Hippocampal formation (tissue), 2 donors: ENCODE measurements at places on chromosomes 13 and 19.

GRCh38 chr13:41740479-41740878, 220.4 kb downstream of the VWA8 start:
- no peak for DNase-seq

DNA sequence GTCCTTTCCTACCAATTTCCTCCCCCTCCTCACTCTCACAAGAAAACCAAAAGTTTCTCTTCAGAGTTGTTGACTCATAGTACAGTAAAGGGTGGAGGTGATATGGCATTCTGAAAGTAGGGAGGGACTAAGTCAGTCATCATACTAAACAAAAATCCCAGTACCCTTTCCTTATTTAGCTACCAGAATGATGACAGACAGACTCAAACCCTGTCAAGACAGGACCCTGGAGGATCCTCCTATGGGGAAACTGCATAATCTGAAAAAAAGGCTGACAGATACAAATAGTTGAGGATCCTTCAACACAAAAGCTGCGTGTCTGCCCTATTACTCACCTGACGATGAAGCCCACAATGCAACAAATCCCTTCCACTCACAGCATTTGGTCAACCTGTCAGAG, 55.5 kb downstream of the CYSLTR2 start:
- no peak for DNase-seq

- no peak for DNase-seq
Observed at GRCh38 chr13:90455823-90456222, 891.7 kb upstream of the MIR17HG start.

DNA sequence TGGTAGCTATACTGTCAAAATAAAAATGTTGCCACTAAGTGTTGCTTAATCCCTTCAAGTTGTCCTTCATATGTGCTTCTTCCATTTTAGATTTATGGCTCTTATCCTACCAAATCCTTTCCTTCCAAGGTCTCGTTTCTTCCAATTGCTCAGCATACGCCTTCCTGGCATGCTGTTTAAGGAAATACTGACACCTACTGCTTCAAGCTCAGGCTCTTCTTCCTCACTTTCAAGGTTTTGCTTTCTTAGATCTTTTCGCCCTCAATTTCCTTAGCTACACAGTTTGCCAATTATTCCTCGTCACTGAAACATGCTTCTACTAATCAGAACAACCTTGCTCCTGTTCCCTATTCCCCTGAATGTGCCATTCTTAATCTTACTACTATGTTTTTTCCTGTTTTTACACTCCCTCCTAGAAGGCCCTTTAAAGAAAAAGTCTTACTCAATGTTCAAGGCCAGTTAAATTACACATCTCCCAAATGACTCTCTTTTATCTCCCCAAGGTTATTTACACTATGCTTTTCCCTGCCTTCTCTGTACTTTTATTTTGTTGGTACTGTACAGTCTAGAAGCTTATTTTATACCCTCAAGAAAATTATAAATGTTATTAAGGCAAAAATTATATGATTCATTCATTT, 343.1 kb downstream of the MZT1 start:
- DNase-seq, result no peak

DNA sequence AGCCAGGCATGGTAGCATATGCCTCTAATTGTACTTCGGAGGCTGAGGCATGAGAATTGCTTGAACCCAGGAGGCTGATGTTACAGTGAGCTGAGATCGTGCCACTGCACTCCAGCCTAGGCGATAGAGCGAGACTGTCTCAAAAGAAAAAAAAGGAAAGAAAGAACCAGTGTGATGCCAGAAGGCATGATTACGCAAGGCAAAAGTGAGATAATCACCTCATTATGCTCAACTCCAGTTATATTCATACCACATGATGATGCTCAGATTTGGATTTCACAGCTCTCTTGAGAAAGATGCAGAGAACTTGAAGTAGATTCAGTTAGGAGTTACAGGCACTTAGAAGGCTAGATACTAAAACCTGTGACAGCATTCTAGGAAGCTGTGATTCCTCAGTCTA, 21.8 kb downstream of the RCBTB1 start:
- no peak for DNase-seq

DNA sequence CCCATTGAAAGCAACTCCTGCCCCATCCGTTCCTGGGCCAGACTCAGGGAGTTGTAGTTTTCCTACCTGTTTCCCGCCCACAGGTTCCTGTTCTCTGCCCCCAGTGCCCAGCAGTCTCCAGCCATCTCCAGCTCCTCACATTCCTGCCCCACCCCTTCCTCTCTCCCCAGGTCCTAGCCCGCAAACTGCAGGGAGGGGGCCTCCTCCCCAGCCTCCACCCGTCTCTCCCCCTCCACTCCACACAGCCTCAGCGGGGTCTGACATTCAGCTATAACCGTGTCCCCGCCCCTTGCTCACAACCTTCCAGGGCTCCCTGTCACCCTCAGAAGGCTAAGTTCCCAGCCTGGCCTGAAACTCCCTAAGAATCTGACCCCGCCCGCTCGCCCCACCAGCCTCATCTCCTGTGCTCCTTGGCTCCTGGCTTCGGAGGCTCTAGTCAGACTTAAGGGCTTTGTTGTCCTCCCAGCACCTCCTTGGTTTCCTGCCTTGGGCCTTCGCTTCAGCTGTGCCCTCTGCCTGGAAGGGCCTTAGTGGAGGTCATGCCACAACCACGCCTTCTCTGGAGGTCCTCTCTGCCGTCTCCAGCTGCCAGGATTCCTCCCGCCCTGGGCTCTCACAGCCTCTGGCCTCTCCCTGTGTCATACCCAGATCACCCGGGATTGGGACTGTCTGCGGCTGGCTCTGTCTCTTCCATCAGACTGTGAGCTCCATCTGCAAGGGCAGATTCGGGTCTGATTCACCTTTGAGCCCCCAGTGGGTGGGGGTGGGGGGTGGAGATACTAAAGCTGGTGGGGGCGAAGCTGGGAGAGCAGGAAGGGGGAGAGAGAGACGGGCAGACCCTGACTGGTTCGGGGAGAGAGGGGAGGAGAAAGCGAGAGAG, 5.1 kb upstream of the SPACA6 start:
- DNase-seq, result peak; percentile 40

DNA sequence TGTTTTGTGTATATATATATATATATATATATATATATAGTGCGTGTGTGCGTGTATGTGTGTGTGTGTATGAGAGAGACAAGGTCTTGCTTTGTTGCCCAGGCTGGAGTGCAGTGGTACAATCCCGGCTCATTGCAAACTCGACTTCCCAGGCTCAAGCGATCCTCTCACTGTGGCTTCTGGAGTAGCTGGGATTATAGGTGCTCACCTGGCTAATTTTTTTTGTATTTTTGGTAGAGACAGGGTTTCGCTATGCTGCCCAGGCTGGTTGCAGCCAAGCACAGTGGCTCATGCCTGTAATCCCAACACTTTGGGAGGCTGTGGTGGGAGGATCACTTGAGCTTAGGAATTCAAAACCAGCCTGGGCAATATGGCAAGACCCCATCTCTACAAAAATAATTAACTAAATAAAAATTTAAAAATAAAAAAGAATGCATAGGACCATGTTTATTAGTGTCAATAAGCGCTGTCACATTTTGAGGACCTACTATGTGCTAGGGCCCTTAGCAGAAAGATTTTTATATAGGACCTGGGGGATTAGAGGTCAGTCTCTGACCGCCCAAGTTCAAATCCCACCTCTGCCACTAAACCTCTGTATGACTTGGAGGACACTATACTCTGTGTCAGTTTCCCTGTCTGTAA, 1.8 kb downstream of the PVR start:
- DNase-seq, result no peak

- no peak for DNase-seq
Observed at GRCh38 chr19:51467864-51468544, 9.8 kb upstream of the SIGLEC8 start.

GRCh38 chr19:8487137-8487851, 15.1 kb downstream of the PRAM1 start:
- peak; percentile 27 for DNase-seq

DNA sequence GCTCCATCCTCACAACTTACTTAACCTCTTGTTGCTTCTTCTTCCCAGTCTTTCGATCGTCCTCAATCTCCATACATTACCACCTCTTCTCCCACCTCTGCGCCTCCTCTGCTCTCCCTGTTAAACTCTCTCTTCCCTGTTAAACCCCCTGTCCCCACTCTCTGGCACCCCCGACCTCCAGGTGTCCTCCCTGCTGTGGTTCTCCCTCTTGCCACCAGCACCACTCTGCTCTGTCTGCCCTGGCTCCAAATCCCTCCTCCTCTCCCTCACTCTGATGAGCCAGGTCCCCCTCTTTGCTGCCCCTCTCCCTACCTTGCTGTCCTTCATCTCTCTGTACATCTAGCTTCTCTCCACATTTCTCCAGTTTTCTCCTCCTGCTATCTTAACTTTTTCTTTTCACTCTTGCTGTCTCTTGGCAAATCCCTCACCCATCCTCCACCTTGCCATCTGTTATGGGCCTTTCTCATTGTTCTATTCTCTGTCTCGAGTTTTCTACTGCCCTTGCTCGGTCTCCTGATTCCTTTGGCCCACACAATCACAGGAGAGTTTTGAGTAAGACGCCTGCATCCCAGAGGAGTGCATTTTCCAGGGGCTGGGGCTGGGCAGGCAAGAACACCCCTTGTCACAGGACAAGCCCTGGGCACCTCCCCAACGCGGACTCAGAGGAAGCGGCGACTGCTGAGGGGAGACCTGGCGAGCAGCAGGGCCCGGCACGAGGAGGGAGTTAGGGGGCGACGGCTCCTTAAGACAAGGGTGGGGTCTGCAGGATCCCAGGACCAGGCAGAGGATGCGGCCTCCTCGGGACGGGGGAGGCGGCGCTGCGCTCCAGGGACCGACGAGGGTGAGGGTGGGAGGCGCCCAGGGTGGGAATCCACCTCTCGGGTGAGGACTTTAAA, 21.4 kb upstream of the ERVV-1 start:
- no peak for DNase-seq

DNA sequence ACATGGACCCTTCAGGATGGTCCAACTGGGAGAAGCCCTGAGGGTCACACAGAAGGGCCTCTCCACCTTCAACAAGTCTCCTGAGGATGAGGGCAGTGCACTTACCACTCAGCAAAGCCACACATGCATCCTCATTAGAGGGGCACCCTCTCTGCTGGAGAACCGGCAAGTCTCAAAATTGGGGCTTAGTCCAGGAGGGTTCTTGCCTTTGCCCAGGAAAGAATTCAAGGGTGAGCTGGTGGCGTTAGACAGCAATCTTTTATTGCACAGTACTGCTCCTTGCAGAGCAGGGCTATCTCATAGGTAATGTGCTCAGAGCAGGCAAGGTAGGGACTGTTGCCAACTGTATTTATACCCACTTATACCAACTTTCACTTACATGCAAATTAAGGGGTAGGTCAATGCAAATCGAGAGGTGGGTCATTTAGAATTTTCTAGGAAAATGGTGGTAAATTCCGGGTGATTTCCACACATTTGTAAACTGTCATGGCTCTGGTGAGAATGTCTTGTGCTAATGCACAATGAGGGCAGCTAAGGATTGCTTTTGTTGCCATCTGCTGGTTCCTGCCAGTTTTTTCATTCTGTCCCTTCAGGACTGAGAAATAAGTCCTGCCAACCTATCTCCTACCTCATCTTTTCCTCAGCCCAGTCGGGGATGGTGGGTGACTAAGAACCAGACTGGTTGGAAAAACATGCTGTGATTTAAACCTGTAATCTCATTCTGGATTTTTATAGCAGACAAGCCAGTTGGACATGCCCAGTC, 27.8 kb upstream of the IGSF23 start:
- DNase-seq, result no peak

- no peak for DNase-seq
Observed at GRCh38 chr13:94758436-94758960, 46.2 kb upstream of the SOX21 start.

GRCh38 chr19:45952686-45953505, 20.8 kb downstream of the NOVA2 start:
- no peak for DNase-seq

DNA sequence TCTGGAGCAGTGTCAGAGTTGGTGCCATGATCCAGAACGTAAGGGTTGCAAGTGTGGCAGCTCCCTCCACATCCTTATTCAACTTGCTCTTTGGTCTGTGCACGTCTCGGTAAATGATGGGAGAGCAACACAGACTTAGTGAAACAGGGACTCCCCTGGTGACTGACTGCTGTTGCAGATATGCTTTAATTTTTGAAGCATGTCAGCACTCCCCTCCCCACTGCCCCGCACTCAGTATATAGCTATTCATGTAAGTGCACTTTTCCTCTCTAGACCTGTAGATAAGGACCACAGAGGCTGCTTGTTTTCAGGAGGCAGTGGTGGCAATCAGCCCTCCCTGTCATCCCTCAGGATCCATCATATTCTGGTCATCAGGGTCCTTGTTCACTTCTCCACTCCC, 470.9 kb downstream of the IRS2 start:
- no peak for DNase-seq

DNA sequence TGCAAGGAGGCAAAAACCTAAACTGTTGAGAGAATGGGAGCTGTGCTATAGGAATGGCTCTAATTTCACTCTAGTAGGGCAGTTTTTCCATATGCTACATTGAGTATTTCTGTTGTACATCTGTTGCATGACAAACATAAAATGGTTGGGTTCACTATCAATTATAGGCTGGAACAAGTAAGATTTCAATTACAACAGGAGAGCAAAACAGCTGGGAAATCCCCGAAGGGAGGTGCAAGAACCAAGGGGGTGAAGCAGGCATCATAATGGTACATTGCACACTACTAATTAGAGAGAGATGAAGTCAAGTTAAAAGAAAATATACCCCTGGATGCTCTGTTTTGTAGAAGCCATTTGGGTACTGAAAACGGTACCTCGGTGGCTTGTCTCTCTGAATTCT, 389.5 kb downstream of the PCDH9 start:
- DNase-seq, result no peak

- no peak for DNase-seq
Observed at GRCh38 chr19:17716309-17716929, 2.9 kb upstream of the MAP1S start.

- DNase-seq, result no peak
Observed at GRCh38 chr13:73850104-73850873, 283.9 kb downstream of the KLF12 start.

GRCh38 chr13:47893527-47893926, 107.5 kb downstream of the SUCLA2 start:
- DNase-seq, result no peak

DNA sequence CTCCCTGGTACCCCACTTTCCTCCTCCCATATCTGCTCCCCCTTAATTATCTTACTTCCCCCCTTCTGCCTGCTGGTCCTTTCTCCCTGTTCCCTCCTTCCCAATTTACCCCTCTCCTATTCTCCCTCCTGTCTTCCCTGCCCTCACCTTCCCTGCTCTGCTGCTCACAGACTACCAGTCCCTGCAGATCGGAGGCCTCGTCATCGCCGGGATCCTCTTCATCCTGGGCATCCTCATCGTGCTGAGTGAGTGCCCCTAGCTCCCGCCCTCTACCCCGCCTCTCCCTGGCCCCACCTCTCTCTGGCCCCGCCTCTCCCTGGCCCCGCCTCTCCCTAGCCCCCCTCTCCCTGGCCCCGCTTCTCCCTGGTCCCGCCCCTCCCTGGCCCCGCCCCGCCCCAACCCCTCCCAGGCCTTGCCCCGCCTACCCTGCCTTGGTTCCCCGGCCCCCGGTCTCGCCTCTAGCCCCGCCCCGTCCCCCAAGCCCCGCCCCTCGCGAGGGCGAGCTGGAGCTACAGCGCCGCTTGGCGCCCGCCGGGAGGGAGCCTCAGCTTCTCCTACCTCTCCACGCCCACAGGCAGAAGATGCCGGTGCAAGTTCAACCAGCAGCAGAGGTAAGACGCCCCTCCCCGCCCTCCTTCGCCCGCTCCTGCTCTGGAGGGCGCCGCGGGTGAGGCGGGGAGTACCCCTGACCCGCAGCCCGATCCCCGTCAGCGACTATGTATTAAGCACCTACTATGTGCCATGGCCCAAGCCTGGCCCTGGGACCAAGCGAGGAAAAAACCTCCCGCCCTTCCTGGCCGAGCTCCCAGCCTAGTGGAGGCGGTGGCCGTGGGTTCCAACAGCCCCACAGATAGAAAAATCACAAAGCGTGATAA, 1.9 kb upstream of the FXYD7 start:
- DNase-seq, result peak; percentile 98
